ENCODE measurements at places on chromosomes 11 and 22. TPM values are rescaled to one million over a fixed set of nuclear protein-coding genes. Genes with fewer than 3 reads are reported as not detected.

GRCh38 chr11:41458154-41458553 is 1.3 kb downstream of the LRRC4C start:
- no peak for DNase-seq

DNA sequence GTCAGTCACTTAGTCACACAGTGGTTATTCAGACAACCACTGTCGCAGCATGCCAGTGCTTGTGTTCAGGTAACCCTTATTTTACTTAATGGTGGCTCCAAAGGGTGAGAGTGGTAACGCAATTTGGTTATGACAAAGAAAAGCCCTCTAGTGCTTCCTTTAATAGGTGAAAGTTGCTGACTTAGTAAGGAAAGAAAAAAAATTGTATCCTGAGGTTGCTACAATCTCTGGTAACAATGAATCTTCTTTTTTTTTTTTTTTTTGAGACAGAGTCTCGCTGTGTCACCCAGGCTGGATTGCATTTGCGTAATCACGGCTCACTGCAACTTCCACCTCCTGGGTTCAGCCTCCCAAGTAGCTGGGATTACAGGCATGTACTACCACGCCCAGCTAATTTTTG is 64.5 kb downstream of the C11orf91 start:
- no peak for DNase-seq

DNA sequence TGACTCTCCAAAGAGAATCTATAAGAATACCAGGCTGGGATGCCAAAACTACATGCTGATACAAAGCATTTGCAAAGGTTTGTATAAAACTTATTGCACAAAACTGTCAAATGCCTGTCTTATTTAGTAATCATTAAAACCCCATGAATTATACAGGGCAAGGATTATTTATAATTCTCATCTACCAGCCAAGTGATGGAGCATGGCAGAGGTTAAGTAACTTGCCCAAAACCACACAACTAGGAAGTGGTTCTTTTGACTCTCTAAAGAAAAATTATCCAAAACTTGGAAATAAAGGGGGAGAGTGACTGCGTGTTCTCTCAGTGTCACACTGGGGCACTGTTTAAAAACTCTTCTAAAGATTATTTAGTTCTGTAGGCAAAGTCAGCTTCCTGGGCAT is 17.4 kb upstream of the CLMP start:
- no peak for DNase-seq

The TMEM191C gene
- not detected for total RNA-seq

GRCh38 chr11:73980001-73980961 is 2.4 kb downstream of the UCP2 start:
- peak; percentile 84 for DNase-seq

- DNase-seq: no peak
Observed at GRCh38 chr11:82034527-82034926, 699.1 kb downstream of the FAM181B start.

The OR51I1 gene
- total RNA-seq: not detected

GRCh38 chr11:111840143-111840542 is 31.2 kb downstream of the ALG9 start:
- DNase-seq: no peak

GRCh38 chr11:62322524-62322923 is 14.7 kb upstream of the ASRGL1 start:
- DNase-seq: no peak

DNA sequence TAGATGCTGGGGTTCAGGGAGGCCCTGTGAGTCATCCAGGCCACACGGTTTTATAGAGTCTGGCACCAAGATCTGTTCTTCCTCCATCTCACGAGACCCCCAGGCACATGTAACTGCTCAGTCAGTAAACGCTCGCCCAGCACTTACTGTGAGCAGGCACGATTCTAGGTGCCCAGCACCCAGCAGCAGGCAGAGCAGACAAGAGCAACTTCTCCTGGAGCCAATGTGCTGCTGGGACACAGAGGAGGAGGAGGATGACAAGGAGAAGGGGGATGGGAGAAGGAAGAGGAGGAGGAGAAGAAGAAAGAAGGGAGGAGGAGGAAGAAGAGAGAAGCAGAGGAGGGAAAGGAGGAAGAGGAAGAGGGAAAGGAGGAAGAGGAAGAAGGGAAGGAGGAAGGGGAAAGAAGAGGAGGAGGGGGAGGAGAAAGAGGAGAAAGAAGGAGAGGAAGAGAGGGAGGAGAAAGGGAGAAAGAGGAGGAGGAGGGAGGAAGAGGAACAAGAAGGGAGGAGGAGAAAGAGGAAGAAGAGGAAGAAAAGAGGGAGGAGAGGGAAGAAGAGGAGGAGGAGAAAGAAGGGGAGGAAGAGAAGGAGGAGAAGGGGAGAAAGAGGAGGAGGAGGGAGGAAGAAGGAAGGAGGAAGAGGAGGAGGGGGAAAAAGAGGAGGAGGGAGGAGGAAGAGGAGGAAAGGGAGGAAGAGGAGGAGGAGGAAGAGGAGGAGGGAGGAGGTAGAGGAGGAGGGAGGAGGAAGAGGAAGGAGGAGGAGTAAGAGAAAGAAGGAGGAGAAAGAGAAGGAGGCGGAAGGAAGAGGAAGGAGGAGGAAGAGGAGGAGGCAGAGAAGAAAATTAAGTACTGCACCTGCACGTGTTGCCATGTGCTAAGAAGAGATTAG is 77.6 kb upstream of the RTL6 start:
- no peak for DNase-seq

GRCh38 chr22:45878051-45878781 is 98.7 kb downstream of the WNT7B start:
- DNase-seq: no peak

The WNT11 gene
- not detected for total RNA-seq

The HOATZ gene
- not detected for total RNA-seq

GRCh38 chr11:49208006-49208721 is at the start of gene FOLH1:
FOLH1 (minus strand) TSS chr11:49208602; CDS start chr11:49208409, 193 bp downstream.
- no peak for DNase-seq

- no peak for DNase-seq
Observed at GRCh38 chr22:50206599-50206998, 5.8 kb downstream of the SELENOO start.

The RAPSN gene
- not detected for total RNA-seq

The NELL1 gene
- total RNA-seq: not detected

GRCh38 chr11:118635237-118635591 is 27.8 kb downstream of the PHLDB1 start:
- DNase-seq: no peak

The SLC25A18 gene
- not detected for total RNA-seq
